Thoracic aorta endothelial cell (primary cell): ENCODE measurements at places on chromosomes 2 and 18. TPM values are rescaled to one million over a fixed set of nuclear protein-coding genes. Genes with fewer than 3 reads are reported as not detected.

ABCG5 gene
- not detected in 2 replicates for total RNA-seq

REG1B gene
- total RNA-seq, result not detected in 2 replicates

TRAK2 gene
- 43.2 and 48.5 TPM in 2 replicates for total RNA-seq

ASB18 gene
- total RNA-seq, result not detected in 2 replicates

HRH4 gene
- total RNA-seq, result under 0.01 TPM in 1 of 2 replicates, not detected in the other

SOX11 gene
- total RNA-seq, result not detected in 2 replicates

MROH2A gene
- total RNA-seq, result not detected in 2 replicates

LHCGR gene
- not detected in 2 replicates for total RNA-seq
